Amniotic stem cell (primary cell): ENCODE measurements at places on chromosomes 3 and 15.

DNA sequence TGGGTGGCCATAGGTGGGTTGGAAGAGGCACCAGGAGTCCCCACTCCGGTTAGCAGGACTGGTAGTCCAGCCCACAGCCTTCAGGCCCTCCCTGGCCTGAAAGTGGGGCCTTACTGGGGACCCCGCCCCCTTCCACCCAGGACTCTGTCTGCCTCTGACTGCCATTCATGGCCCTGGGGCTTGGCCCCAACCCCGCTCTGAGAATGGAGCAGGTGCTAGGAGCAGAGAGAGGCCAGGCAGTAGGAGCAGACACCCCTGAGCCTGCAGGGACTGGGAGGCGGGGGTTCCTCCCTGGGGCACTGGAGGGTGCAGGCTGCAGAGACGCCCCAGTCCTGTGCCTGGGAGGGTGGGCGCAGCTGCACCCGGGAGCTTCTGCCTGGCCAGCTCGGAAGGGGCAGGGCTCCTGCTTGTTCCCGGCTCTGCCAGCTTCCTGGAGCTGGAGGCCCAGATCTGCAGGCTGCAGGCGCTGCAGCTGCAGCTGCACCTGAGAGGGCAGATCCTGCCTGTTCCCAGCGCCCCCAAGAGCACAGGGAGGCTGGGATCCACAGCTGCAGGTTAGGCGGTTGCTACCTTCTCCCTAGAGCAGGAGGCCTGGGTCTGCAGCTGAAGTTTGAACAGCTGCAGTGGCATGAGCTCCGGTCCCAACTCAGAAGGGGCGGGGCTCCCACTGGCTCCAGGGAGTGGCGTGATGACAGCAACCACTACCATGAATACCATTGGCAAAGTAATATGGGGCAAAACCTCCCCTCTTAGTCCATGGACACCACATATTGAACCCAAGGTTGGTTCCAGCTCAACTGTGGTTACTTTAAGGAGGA lies 194.7 kb downstream of the SQOR start:
- DNase-seq: no peak

DNA sequence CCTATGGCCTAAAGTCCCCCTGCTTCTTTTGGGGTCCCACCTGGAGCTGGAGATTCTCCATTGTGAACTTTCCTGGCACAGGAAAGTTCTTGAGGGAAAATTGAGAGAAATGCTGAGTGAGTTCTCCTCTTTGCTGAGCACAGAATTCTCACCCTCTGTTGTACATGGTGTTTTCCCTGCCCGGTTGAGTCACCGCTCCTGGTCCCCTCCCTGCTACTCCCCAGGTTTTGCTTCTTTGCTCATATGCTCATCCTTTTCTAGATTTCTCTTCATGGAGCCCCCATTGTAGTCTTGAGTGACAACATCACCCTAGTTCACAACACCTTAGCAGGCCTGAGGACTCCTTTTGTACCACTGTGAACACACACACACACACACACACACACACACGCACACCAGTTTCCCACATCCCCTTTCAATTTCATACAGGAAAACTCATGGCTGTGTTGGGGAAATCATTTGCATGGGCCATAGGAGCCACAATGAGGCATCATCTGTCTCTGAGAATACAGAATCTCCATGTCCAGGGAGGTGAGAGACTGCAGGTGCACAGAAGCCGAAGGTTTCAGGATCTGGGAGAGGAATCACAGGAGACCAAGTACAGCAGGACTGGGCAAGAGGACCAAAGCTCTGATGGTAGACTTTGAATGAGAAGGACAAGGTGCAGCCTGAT lies 585.3 kb downstream of the GOLGA6L6 start:
- DNase-seq: no peak

DNA sequence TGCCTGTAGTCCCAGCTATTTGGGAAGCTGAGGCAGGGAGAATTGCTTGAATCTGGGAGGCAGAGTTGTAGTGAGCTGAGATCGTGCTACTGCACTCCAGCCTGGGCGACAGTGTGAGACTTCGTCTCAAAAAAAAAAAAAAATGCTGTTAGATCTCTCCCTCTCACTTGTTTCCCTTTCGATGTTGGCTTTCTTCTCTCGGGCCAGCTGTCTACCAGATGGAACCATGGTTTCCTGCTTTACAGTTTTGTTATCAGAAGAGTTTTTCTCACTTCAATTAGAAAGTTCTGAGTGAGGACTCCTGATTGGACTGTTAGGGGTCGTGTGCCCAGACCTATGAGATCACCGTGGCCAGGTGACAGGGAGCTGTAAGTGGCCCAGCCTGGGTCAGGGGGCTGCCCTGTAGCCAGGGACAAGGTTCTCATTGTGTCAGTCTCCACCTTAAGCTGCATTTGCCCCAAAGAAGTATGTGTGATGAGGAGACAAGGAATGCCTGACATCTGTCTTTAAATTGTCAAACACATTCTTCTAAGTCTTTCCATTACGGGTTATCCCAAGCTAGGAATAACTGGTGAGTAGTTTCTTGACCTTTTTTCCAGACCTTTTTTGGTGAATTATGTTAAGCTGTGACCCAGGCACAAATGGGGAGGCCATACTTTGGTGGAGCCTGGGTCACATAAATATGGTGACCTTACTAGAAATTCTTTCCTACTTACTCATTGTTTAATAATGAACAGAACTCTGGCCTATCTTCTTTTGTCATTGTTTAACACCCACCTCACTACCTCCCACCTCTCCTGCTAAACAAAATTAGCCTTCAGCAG lies 25.2 kb downstream of the SNAPC5 start:
- DNase-seq: no peak

GRCh38 chr3:175308097-175308496 lies 449.0 kb downstream of the NAALADL2 start:
- no peak for DNase-seq

GRCh38 chr3:137460944-137461343 lies 303.2 kb upstream of the SOX14 start:
- DNase-seq: no peak

GRCh38 chr3:81218023-81218422 lies 543.4 kb downstream of the GBE1 start:
- no peak for DNase-seq

DNA sequence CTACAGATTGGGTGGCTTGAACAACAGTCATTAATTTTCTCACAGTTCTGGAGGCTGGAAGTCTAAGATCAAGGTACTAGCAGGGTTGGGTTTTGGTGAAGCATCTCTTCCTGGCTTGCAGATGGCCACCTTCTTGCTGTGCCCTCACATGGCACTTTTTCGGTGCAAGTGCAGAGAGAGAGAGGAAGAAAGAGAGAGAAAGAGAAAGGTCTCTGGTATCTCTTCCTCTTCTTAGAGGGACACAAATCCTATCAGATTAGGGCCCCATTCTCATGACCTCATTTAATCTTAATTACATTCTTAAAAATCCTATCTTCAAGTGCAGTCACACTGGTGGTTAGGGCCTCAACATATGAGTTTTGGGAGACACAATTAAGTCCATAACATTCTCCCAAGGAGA lies 167.1 kb downstream of the NFKBIZ start:
- no peak for DNase-seq

DNA sequence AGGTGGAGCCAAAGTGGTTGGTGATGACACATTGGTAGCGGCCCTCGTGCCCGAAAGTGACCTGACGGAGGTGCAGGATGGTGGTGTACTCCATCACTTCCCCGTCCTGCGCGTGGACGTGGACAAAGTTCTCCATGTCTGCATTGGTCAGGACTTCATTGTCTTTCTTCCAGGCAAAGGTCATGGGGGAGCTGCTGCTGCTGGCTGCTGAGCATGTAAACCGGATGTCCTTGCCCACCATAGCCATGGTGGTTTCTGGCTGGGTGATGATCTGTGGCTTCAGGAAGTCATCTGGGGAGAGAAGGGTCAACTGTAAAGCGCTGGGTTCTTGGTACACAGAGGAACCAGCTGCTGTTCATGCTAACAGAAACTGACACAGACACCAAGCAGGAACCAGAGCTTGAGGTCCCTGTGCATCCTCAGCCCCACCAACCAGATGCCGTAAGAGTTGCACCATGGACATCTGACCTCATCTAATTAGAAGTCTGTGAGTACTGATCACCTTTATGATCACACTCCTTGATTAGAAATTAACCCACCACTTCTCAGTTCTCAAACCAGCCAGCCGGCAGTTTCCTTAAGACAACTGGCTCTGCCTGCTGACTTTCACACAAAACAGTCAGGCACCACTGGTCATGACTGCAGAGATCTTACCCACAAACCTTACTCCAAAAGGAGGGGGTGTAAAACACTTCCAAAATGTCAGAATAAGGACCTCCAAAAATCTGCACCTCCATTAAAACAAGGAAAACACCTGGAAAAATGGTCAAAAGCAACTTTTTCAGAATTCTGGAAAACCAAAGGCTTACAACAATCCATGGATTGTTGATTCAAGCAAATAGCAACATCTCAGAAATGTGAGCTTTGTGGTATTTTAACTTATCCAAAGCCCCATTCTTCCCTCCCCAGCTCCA lies 114.6 kb downstream of the LRIG1 start:
- no peak for DNase-seq

- DNase-seq: no peak
Measured at GRCh38 chr3:2153053-2153452, 54.4 kb downstream of the CNTN4 start.

DNA sequence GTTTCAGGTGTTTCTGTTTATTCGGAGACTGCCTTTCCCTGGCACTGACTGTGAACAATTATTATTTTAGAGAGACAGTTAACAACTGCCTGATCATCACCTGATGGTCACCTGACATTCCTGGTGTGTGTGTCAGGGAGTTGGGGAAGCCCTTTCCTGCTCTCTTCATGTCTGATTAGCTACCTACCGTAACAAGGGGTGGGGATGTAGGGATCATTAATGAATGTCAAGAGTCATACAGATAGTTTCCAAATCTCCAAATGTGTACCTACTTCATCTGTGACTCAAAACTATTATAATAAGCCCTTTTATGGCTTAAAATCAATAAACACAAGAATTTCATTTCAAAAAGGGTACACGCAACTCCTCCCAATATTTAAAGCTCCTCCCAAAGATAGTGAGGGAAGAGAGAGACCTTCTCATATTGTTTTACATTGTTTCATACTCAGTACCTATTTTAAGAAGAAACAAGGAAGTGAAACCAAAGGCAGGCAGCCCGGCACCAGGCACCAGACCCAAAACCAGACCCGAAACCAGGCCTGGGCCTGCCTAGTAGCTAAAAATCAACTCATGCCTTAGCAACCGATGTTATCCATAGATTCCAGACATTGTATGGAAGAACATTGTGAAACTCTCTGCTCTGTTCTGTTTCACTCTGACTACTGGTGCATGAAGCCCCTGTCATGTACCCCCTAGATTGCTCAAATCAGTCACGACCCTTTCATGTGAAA lies 844.9 kb upstream of the ALCAM start:
- no peak for DNase-seq

DNA sequence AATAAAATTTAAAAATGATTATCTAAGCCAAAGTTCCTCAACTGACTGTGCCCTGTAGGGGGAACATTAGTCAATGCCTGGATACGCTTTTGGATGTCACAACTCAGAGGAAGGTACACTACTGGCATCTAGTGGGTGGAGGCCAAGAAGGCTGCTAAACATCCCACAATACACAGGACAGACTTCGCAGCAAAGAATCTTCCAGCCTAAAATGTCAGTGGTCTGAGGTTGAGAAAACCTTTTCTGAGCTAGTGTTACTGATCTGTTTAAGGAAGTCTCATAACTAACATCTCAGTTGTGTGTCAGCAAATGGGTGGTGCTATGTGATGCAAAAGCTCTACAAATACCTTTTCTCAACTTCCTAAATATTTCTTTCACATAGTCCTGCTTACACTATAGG lies 20.9 kb upstream of the LDHAL6B start:
- no peak for DNase-seq

DNA sequence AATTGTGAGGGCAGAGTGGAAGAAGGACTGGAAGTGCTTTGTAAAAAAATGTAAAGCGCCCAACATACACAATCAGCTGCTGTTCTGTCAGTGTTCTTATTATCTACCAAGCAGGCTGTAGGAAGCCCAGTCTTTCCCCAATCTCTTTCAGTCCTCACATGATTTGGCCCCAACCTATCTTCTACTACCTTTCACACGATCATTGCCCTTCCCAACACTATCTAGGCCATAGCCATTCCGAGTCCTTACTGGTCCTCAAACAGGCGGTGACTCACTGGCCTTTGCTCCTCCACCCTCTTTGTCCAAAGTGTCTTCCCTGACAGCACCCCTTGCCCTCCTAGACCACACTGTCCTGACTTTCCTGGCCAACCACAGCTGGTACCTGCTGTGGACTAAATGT lies 861 bp upstream of the RFT1 start:
- no peak for DNase-seq

GRCh38 chr15:84813435-84813834 lies 3.7 kb upstream of the ALPK3 start:
- DNase-seq: no peak

DNA sequence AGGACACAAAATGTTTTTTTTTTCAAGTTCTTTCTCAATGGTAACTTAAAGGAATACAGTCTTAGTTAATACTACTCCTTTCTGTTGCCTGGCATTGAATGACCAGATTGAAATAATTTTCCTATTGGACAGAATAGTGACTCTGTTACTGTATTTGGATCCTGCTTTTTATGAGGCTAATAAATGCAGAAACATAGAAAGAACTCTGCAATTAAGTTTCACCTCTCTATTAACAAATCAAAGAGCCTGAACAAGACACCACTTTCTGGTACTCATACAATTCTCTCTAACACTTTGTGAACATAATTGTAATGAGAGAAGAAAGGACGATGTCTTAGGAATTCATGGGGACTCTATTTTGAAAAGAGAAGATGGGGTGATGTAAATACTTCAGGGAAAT lies 308.4 kb upstream of the ROBO2 start:
- DNase-seq: no peak

DNA sequence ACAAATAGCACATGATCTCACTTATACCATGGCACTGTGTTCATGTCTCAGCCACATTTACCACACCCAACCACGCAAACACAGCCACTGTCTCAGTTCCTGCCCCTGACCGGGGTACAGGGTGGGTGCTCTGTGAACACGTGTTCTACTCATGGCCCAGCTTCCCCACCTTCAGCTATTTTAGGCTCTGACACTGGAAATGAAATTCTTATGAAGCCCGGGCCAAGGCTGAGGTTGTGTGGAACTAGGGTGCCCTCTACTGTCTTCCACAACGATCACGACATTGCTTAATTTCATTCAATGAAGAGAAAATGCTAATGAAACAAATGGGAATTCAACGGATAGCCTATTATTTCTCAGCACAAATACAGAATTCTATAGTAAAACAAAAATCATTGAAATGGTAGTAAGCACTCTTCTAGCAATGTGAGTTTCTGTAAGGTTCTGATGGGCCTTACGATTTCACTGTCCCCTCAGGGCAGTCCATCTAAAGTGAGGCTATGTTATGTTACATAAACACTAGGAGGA lies 2.1 kb upstream of the GABRA5 start:
- no peak for DNase-seq

- DNase-seq: no peak
Measured at GRCh38 chr3:114223143-114223542, 14.2 kb downstream of the ZNF80 start.

- DNase-seq: no peak
Measured at GRCh38 chr3:119856695-119857094, 74.8 kb downstream of the NR1I2 start.

DNA sequence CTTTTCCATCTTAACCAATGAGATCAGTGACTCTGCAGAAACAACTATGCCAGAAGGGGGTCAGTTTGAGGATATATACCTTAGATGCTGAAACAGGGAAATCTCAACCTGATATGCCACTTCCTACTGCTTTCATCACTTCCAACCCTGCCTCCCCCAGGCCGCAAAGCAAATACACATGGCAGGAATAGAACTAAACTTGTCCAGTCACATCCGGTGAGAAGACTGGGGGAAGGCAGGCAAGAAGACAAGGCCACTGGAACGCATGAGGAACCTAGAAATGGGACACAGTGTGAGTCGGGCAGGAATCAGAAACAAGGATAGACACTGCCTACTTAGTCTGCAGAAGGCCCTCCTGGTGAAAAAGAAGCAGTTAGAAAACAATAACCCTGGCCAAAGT lies 90.6 kb downstream of the MYO5A start:
- DNase-seq: no peak
